Left lung (tissue), 14 donors: ENCODE measurements at places on chromosomes 5 and 9.

DNA sequence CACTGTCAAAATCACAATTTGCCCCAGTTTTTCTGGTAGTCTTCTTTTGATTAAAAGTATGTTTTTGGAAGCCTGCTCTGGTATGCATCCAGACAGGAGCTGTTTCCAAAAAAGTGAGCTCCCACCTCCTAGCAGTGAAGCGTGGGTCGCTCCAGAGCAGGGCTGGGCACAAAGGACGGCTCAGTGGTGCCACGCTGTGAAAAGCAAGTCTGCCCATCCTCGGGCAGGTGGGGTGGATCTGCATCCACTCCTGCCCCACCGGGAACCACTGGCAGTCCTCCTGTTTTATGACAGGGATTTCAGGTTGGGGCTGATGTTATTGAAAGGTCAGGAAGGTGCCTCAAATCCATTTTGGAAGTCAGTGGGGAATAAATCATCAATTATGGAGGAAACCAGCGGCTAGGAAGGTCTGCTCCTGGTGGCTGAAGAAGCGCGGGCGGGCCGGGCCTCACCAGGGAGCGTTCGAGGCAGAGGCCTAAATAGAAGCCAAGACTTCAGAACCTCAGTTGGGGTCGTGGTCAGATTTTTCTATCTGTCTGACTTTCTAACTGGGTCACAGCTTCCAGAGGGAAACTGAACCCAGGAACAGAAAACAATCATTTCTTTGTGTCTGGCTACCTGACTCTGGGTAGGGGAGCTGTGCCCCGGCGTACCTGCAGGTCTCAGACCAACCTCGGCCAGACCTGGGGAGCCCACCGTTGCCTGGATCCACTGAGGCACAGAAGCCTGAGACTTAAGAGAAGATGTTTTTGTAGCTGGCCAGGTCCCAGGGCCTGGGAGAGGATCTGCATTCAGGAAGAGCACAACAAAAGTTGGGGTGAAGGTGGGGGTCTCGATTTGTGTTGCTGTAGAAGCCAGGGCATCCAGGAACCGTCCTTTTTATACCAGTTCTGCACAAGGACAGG lies 168.1 kb downstream of the PAX5 start:
- DNase-seq = peak; percentile 55

GRCh38 chr5:83440826-83441225 lies 30.7 kb upstream of the VCAN start:
- no peak for DNase-seq

DNA sequence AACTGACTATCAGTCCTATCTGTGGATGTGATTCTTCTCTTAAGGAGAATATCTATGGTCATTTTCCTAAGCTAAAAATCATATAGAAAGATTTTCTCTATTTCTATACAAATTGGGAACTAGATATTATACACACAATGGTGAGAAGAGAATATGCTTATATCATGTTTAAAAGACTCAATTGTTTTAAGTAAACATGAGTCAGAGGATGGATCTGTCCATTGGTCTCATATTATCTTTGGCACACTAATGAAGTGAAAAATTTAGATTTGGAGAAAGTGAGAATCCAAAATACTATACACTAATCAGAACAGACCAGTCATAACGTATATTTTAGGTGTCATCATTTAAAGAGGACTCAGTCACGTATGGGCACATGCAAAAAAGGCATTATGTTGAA lies 16.5 kb upstream of the SPINK14 start:
- no peak for DNase-seq

GRCh38 chr5:61981886-61982285 lies 324.1 kb upstream of the KIF2A start:
- no peak for DNase-seq

- no peak for DNase-seq
Measured at GRCh38 chr9:127390563-127390962, 6.4 kb upstream of the SLC2A8 start.

- DNase-seq = peak; percentile 73
Measured at GRCh38 chr5:132497488-132497997, 7.0 kb upstream of the IRF1 start.

GRCh38 chr5:158559066-158559465 lies 540.6 kb downstream of the EBF1 start:
- DNase-seq = no peak

GRCh38 chr5:167511276-167511675 lies 780.2 kb upstream of the WWC1 start:
- no peak for DNase-seq

DNA sequence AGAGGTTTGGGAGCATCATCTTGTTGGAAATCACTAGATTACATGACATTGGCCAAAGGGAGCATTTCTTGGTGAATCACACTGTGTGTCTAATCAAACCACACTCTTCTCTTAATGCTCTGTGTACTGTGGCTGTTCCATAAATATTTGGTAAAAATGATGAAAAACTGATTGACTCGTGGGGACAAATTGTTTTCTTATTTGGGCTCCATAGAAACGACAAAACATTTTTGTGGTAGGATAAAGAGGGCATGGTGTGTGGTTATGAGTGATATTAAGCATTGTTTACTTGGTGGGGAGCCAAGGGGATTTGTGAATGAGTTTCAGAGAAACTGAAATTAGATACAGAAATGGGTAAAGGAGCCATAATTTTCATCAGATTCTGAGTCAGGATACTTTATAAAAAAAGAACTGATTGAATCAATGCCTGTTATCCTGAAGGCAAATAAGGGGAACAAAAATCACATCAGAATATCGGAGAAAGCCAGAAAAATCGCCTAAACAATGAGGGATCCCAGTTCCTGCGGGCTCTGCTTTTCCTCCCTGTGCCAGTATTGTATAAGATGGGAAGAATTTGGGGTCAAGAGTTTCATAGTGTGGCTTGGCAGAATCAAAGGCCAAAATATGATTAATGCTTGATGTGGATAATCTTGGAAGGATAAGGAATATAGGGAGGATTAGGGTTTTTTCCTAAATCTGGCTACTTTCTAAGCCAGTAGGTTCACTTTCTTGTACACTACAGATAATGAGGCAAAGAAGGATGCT lies 33.3 kb downstream of the FBXL7 start:
- no peak for DNase-seq

DNA sequence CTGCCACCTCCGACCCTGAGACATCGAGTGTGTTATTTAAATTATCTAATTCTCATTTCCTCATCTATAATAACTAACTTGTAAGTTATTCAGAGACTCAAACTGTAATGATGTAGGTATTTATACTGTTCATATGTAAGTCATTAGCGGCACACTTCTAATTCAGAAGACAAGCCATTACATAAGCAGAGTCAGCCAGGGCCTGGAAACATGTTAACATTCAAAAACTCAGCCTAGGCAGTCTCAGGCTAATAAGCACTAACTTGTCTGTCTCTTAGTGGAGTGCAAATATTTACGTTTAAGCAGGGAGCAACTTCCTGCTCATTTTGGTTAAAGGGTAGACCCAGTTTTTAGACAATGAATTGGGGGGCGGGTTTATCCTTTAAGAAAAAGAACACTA lies 598.4 kb downstream of the ACTL7B start:
- DNase-seq = no peak
